ENCODE measurements at places on chromosomes 16 and 17.

GRCh38 chr17:73777131-73777449 lies 132.8 kb upstream of the SDK2 start:
- DNase-seq = no peak

GRCh38 chr17:19883537-19884215 lies 15.9 kb upstream of the ULK2 start:
- no peak for DNase-seq

DNA sequence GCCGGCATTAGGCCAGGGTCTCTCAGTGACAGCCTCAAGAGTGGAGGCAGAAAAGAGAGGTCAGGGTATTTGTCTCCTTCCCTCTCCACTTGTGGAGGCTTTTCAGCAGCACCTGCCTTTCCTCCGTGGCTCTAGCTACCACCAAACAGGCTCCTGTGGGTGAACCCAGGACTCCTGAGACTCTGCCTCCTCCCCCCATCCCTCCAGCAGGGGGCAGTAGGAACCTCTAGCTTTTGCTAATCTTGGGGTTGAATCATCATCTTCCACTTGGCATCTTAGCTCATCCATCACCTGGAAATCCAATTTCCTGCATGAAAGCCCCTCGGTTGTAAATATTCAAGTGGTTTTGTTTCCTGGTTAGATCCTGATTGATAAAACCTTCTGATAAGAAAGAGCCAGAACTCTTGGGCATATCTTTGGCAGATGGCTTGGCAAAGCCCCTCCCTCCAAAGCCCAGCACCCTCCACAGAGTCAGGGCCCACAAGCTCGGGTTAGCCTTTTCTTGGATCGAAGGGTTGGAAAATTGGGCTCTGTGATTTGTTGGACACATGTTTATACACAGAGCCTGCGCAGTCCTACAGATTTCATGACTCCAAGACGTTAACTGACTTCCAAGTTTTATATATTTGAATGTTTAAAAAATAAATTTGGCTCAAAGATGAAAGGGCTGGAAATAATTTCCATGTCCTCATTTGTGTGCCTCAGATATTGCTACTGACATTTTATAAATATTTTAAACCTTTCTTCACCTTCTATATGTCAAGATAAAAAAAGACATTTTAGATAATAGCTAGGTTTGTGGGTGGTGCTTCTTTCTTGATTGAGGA lies 322.1 kb downstream of the MAP2K4 start:
- DNase-seq = no peak

DNA sequence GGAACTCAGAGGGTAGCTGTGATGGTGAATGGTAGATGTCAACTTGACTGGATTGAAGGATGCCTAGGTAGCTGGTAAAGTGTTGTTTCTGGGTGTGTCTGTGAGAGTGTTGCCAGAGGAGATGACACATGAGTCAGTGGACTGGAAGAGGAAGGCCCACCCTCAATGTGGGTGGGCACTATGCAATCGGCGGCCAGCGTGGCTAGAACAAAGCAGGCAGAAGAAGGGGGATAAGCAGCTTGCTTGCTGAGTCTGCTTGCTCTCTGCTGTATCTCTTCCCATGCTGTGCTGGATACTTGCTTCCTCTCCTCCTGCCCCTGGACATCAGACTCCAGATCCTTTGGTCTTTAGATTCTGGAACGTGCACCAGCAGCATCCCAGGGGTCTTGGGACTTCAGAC lies 128.1 kb downstream of the AIPL1 start:
- no peak for DNase-seq

- DNase-seq = no peak
Measured at GRCh38 chr17:16873174-16874035, 98.5 kb downstream of the TNFRSF13B start.

GRCh38 chr16:73713778-73714495 lies 582.7 kb upstream of the PSMD7 start:
- DNase-seq = no peak

DNA sequence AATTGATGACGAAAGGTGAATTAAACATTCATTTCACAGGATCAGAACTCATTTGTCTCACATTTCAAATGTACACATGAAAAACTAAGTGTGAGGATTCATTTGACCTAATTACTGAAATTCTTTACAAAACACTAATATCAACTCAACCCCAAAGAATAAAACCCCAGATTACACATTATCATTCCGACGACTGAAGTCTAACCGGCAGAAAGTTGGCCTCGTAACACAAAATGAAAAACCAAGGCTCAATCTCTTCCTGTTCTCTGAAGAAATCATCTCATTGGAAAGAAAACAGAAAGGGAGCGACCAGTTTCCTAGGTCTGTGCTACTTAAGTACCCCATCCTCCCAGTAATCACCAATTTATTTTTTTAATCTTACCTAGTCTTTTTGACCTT lies 1.8 kb downstream of the JPT1 start:
- no peak for DNase-seq
